Caudate nucleus (tissue), 63 donors: ENCODE measurements at places on chromosomes 5 and 9.

DNA sequence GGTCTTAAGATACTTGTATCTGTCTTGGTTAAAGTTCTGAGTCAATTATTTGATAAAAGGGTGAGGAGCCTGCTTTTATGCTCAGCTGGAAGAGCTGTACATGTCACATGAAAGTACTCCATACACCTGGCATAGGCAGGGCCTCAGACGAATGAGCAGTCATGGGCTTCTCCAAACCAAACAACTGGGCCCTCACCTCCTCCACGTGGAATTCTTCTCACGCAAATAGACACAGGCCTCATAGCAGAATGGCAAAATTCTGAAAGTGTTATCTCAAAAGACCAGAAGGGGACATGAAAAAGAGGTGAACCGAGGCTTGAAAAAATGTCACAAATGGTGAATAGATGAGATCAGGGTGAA is 48.6 kb downstream of the FAM240B start:
- DNase-seq = no peak

DNA sequence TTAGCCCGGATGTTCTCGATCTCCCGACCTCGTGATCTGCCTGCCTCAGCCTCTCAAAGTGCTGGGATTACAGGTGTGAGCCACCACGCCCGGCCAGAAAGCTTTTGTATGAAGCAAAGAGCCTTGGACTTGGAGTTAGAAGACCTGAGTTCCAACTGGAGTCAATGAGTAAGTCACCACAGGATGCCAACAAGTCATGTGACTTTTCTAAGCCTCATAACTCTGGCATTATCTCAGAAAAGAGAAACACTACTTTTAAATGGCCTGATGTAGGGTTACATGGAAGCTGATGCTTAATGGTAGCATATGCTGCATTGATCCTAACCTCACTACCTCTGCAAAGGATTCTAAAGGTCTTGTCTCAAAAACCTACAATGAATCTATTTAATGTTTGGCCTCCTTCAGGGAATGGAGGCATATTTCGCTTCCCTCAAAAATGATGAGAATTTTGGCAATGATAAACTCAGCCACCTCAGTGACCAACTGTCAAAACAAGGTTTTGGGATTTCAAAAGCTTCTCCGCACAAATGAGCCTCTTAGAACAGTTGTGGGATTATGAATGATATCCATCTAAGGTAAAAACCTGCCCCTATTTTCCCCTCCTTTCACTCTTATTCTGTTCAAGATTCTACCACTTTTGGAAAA is 236.8 kb downstream of the ACTL7B start:
- DNase-seq = no peak

DNA sequence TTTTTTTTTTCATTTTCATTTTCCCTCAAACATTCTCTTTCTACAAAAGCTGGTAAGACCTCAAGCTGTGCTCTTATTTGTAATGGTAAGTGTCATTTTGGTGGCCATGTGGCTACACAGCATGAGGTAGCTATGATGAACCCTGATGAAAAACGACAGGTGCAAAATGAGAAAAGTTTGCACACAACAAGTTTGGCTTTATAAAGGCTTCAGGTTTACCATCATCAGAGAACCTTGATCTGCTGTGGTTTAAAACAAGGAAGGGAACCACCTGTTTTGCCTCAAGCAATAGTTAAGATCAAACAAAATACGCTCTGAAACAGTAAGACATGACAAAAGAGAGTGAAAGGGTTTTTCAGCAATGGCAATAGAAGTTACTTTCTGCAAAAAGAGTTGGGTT is 1124.6 kb upstream of the ACO1 start:
- no peak for DNase-seq

GRCh38 chr5:132666310-132667123 is 7.3 kb upstream of the IL4 start:
- DNase-seq = no peak

DNA sequence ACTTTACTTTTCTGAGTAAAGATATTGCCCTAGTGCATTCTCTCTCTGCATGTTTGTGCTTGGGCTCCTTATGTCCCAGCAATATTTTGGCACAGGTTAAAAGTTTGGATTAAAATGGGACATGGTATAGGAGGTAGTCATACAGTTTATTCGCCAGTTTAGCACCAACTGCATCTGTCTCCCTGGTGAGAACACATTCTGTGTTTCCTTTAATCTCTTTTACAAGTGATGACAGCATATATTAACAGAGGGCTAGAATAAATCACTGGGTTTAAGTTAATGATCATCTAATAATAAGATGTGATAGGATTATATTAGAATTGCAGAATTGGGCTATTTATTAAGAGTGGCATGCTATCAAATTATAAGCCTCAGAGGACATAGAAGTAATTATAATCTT is 550.1 kb downstream of the LRRC70 start:
- no peak for DNase-seq

- peak; percentile 6 for DNase-seq
Observed at GRCh38 chr5:168020542-168021294, 270.7 kb upstream of the WWC1 start.

DNA sequence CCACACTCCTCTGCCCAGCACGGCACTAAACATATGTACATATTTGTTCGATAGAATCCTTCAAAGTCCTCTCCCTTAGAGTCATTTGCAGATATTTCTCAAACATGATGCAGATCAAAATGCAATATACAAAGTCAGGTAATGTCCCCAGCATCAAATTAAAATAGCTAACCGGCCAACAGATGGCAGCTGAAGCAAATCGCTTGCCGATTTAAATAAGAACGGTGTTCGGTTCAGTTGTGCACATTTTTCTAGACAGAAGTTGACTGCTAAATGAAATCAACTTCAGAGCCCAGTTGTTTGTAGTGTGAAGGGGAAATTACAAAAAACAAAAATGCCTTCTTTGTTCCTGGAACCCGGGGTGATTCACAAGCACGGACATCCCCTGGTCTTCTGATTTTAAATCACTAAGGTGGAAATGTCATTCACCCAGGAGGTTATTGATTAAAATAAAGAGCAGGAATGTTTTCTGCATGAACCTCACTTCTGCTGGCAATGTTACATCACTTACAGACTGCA is 219.2 kb downstream of the EBF1 start:
- DNase-seq = no peak

DNA sequence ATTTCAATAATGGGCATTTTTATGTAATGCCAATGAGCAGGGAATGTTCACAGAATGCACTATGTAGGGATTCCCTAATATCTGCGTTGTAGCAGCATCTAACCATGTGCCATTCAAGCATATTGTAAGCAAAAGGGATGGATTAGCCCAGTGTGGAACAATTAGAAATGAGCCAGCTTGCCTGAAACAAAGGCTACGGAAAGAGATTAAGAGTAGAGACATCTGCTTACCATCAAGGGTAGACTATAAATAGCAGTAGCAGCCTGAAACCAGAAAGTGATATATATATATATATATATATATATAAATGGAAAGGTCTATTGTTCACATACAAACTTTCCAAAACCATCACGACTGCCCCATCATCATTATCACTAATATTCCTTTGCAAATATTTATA is 31.9 kb upstream of the CEP120 start:
- DNase-seq = no peak

DNA sequence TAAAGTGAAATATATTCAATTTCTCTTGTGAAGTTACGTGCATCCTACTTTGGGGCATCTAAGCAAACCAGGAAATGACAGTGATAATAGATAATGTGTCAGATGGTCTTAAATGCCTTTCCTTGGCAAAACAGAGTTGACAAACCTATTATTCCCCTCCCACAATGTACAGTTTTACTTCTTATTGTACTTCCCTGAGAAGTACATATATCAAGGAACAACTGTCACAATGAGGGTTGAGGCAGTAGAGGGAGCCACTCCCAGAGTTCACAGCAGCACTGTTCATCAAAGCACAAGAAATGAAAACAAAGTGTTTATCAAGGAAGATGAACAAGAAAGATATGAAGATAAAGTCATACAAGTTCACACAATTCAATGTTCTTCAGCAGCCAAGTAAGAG is 41.1 kb downstream of the ELAVL2 start:
- no peak for DNase-seq

DNA sequence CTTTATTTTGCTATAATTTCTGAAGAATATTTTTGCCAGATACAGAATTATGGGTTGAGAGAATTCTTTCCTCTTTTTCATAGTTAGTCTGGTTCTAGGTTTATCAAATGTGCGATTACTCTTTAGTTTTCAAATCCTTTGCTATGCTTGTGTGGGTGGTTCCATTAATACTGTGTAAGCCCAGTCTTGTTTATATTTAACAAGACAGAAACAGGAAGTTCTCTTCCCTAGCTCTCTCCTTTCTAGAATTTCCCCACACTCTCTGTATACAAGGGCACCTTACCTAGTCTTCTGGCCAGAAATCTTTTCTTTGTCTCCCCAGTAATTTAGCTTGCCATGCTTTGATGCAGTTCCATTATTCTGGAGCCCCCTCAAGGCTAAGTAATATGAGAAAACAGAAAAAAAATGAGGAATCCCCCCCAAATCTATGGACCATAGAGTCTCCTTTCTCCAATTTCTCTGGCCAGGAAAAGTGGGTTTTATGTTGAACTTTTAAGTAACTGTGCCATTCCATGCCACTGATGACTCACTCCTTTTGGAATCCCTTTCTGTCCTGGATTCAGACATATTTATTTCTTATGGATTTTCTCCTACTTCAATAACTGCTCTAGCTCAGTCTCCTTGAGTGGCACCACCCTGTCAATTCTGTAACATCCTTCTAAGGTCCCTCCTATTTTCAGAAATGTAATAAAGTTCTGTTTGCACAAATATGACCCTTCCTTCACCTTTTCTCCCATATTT is 1714.1 kb downstream of the EFNA5 start:
- DNase-seq = no peak

DNA sequence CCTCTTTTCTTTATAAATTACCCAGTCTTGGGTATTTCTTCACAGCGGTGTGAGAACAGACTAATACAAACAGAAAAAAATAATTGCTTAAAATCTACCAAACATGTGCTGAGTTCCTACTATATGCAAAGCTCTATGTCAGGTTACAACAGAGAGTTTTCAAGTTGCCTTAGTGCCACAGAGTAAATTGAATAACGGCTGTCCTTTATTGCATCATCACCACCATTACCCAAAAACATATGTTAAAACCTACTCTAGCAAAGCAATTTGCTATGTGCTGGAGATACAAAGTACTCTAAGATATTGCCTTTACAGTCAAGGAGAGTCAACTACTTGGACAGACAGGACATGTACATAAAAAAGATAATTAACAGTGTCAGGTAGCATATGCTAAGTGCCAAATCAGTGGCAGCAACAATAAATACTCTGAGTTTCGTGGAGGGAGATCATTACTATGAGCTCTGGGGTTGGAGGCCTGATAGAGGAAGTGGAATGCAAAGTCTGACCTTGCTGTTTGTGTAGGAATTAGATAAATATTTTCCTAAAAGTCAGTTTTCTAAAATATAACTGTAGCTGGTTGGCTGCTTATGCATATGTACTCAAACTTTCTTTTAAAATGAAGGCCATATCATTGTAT is 1058.7 kb upstream of the WWC1 start:
- no peak for DNase-seq

DNA sequence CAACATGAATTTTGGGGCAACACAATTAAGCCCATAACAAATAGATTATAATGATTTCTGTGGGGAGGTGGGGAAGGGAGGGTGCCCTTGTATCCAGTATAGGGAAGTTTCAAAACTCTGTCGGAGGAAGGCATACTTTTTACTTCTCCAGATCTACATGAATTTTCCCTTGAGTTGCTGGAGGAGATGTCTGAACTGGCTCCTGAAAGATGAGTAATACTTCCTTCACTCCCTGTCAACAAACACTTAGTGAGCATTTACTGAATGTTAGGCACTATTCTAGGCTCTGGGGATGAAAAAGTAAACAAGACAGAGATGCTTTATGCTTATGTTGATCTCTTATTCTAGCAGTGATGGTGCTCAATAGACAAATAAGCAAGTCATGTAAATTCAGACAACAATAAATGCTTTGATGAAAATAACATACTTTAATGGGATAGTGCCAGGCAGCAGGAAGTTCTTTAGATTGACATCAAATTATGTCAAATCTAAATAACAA is 197.9 kb upstream of the ANKH start:
- no peak for DNase-seq

- no peak for DNase-seq
Observed at GRCh38 chr5:117160391-117160790, 585.8 kb upstream of the SEMA6A start.

DNA sequence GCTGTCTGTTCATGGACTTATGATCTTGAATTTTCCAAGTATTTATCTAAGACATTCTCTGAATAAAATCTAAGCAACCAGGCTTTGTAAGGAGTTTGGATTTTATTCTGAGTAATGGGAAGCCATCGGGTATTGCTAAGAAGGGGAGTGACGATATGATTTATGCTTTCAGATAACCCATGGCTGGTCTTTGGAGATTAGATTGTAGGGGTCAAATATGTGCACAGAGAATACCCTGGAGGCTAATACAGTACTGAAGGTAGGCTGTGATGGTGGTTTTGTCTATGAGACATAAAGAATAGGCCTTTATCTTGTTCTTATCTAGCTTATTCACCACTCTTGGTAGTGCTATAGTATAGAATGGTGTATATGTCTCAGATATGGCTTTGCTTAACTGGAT is 60.0 kb upstream of the C5orf46 start:
- no peak for DNase-seq

GRCh38 chr5:160285316-160285715 is 27.0 kb downstream of the CCNJL start:
- no peak for DNase-seq

DNA sequence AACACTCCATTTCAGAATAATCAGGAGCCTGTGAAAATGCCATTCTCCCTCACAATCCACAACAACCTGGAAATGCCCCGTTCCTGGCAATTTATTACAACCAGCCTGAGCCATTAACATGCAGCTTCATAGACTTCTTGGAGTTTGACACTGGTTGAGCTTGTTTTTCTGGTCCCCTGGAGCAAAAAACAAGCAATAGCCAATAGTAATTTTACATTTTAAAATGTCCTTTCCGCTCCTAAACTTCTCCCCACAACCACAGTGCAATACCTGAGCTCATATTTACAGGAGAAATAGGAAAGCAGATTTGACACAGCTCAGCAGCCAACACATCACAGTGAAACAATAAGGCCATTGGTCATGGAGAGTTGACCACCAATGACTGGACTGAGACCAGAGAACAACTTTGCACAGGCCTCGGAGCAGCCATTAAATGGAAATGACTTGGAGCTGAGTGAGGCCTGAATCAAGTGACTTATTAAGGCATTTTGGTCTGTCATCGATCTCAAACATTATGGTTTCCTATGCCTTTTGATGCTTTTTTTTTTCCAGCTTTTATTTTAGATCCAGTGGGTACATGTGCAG is 73.0 kb downstream of the ENC1 start:
- DNase-seq = no peak

DNA sequence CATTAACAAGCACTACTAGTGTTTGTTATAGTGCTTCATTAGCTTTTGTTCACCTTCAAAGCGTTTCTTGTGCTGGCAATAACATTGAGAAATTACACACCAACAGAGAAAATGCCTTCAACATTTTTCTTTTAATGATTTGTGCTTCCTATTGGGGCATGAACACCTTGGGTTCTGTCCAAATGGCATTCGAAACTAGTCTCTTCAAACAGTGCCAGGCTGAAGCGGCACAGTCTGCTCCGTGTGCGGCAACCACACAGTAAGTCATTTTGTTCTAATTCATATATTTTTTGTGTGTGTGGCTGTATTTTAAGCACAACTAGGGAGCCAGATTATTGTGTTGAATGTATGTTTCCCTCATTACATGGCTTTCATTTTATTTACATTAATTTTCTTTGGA is 414.7 kb upstream of the SGCD start:
- no peak for DNase-seq
